ENCODE measurements at places on chromosomes 6 and 20.

GRCh38 chr20:54137115-54137514, 36.7 kb downstream of the CYP24A1 start:
- no peak for DNase-seq

GRCh38 chr6:30480536-30481156, 8.7 kb upstream of the HLA-E start:
- no peak for DNase-seq

- DNase-seq: no peak
Observed at GRCh38 chr20:17155401-17155800, 71.4 kb upstream of the PCSK2 start.

DNA sequence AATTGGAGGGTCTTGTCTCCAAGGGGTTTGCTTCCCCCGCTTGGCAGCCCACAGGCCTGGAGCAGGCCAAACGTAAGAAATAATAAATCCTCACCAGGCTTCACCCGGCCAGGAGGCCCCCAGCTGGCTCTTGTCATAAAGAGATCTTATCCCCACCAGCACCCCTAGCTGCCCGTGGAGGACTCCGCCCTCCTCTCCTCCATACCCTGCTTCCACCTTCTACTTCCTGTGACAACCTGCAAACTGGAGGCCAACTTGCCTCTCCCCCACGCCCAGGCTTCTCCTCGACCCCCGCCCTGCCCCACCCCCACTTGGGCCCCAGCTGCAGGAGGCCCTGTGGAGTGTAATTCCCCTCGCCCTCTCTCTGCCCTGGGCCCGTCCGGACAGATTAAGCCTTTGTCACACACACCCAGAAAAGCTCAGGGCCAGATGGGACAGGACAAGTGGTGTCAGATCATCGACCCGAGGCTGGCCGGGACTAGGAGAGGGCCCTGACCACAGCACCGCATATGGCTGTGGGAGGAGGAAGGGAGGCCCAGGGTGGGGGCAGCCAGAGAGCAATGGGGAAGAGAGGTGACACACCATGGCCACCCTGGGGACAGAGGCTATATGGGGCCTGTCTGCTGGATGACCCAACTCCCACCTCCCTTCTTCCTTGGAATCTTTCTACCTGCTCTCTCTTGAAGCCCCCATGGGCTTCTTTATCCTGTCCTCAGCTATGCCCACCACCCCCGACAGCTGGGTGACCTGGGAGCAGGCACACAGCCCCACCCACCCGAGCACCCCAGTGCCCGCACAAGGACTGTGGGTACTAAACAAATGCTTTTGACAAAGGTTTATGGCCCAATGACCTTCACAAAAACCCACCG, 3.9 kb downstream of the NOL4L start:
- DNase-seq: no peak

- DNase-seq: no peak
Observed at GRCh38 chr20:38002422-38002821, 30.8 kb downstream of the TTI1 start.

DNA sequence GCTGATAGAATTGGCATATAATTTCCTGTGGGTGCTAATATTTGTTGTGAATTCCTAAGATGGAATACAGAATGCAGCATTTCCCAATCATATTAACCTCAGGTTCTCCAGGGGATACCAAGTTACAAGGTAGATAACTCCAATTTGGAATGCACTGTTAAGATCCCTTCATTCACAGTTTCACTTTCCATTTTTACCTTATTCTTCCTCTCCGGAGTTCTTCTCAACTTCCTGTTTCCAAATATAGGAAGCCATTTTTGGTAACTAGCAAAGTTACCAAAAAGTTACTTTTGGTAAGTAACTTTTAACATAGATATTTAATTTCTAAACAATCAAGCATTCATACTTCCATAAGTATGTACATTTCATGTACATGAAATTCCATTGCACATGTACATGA, 63.5 kb upstream of the PHACTR2 start:
- no peak for DNase-seq

- no peak for DNase-seq
Observed at GRCh38 chr6:26476896-26477295, 19.1 kb downstream of the BTN2A1 start.

- no peak for DNase-seq
Observed at GRCh38 chr6:150336299-150336698, 32.5 kb upstream of the IYD start.

- no peak for DNase-seq
Observed at GRCh38 chr6:125549202-125549884, 200.1 kb upstream of the HEY2 start.
